ENCODE measurements at places on chromosomes 2 and 18.

- no peak for DNase-seq
Observed at GRCh38 chr2:241551998-241552737, 6.4 kb upstream of the BOK start.

GRCh38 chr2:110777531-110778311 is 45.3 kb downstream of the ACOXL start:
- DNase-seq: no peak

- DNase-seq: no peak
Observed at GRCh38 chr2:202604699-202605098, 30.1 kb upstream of the FAM117B start.

DNA sequence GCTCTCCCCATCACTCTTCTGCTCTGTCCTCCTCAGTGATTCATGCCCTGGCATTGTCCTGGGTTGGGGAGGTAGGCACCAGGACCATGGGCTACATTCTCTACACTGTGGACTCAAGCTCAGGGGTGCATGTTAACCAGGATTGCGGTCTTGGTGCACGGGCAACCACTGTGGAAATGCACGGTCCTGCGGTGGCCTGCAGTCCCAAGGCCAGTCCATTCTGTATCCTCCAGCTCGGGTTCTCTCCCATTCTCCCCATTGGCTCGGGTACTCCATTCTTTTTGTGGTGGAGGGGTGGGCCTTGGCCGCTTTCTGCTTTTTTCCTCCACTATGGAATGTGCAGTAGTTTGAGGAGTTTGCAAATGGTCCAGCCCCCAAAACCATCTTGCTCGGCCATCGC is 215.0 kb upstream of the MYT1L start:
- DNase-seq: no peak

DNA sequence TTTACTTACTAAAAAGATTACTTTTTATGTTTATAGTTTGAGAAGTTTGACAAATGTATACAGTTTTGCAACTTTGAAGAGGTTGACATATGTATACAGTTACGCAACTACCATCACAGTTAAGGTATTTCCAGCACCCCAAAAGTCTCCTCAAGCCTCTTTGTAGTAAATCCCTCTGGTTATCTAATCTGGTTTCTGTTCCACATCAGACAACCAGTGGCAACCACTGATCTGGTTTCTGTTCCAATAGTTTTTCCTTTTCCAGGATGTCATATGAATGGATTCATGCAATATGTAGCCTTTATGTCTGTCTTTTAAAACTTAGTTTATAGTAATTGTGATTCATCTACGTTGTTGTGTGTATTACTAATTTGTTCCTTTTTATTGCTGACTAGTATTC is 23.5 kb downstream of the IFIH1 start:
- DNase-seq: no peak

GRCh38 chr2:23388756-23389514 is 4.0 kb downstream of the KLHL29 start:
- peak; percentile 33 for DNase-seq

All from OCI-M1 (cell line).